Kidney (tissue), 22 donors: ENCODE measurements at places on chromosomes 1 and 21.
A peak's percentile ranks its signal among the peaks of the same experiment; 100 is the strongest.

DNA sequence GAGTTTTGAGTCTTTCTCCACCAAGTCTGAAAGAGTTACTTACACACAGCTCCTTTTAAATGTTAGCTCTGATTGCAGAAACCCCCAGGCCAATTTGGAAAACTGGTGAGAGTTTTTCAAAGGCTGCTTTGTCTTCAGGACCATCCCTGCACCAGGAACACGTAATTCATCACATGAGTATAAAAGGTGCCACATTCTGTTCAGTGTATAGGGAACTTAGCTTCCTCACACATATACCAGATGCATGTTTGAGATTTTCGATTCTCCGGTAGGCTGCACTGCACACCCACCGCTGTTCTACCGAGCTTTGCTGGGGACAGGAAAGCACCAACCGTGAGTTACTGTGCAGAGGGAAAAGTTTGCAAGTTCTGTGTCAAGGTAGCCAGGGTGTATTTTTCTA lies 28.3 kb upstream of the KCNK2 start:
- DNase-seq: no peak
- no peaks in the 10 kb centered on the region for H3K36me3 ChIP-seq

DNA sequence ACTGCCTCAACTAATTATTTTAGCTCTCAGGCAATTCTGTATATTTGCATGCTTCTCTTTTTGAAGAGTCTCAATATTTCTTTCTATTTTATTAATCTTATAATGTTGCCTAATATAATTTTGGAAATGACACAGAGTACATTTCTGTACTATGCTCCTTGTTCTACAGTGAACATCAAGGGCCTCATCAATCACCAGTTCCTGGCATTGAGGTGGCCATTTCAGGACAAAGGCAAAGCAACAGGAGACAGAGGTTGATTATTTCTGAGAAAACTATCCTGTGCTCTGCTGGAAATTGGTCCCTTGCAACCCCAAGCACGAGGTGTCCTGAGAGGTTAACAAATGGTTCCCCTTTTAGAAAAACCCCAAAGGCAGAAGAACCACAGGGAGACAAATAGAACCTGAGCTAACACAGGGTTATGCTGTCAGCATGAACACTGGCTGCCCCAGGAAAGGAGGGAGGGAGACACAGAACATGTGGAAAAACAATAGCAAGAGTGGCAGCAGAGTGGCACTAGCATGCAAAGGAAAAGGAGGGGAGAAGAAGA lies 63.9 kb upstream of the VAV3 start:
- no peak overlapping the region for H3K27ac ChIP-seq
- no peak for DNase-seq
- H3K4me1 ChIP-seq: no peaks in the 10 kb centered on the region
- H3K27me3 ChIP-seq: no peaks in the 10 kb centered on the region
- no peaks in the 10 kb centered on the region for H3K36me3 ChIP-seq

DNA sequence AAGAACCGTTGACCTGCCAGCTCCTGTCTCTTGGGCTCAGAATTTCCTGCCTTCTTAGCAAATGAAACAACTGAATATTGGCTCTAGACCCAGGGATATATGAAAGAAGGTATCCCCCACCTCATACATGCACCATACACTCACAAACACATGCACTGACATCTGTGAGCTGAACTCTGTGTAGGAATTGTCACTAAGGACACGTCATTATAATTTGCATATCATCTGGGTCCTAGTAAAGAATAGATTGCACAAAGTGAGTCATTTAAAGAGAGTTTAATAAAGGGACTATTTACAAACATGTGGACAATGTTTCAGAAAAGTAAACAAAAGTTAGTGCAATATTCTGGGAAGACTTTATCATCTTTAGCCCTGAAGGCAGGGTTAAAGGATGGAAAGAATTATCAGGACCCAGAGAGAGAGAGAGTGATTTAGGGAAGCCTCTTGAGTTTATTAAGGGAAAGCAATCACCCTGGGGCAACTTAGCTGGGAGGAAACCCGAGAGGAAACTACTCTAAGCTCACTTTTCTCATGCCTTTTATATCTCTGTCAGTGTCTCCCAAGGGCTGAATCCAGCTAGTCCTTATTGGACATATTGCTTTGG lies 74.1 kb upstream of the PLA2G4A start:
- H3K27me3 ChIP-seq: no peaks in the 10 kb centered on the region
- H3K27ac ChIP-seq: no peak overlapping the region
- no peaks in the 10 kb centered on the region for H3K4me1 ChIP-seq
- no peaks in the 10 kb centered on the region for H3K36me3 ChIP-seq
- DNase-seq: no peak
- no peak overlapping the region for H3K4me3 ChIP-seq

DNA sequence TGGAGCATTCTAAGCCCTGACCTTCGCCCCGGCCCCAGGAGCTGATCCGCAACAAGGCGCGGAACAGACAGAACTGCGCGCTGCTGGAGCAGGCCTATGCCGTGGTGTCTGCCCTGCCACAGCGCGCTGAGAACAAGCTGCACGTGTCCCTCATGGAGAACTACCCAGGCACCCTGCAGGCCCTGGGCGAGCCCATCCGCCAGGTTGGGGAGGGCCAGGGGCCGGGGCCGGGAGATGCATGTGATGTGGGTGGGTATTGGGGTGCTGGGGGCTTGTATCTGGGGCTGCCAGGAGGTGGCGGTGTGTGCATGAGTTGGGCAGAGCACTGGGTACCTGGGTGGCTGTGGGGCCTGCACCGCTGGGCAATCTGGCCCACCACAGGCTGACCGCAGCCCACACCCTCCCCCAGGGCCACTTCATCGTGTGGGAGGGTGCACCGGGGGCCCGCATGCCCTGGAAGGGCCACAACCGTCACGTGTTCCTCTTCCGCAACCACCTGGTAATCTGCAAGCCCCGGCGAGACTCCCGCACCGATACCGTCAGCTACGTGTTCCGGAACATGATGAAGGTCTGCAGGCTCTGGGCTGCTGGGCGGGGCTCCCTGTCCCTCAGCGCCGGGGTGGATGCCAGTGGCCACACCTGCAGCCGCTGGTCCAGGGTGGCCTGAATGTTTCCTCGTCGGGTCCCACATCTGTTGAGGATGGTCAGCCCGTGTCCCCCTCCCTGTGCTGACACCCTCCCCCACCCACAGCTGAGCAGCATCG lies 65.8 kb downstream of the TRIM11 start:
- no peaks in the 10 kb centered on the region for H3K27me3 ChIP-seq
- H3K27ac ChIP-seq: no peak overlapping the region
- no peaks in the 10 kb centered on the region for H3K4me1 ChIP-seq

- H3K4me3 ChIP-seq: peak within 1 kb of the TSS; percentile 77
- H3K4me1 ChIP-seq: peaks cover 11% of the 10 kb centered on the region
- peaks cover 2% of the 10 kb centered on the region for H3K27me3 ChIP-seq
- peak within 1 kb of the TSS; percentile 78 for H3K27ac ChIP-seq
Observed at GRCh38 chr1:161020509-161021164, at the start of gene F11R. F11R (minus strand) TSS chr1:161021152; CDS start chr1:161021073, 79 bp downstream.

DNA sequence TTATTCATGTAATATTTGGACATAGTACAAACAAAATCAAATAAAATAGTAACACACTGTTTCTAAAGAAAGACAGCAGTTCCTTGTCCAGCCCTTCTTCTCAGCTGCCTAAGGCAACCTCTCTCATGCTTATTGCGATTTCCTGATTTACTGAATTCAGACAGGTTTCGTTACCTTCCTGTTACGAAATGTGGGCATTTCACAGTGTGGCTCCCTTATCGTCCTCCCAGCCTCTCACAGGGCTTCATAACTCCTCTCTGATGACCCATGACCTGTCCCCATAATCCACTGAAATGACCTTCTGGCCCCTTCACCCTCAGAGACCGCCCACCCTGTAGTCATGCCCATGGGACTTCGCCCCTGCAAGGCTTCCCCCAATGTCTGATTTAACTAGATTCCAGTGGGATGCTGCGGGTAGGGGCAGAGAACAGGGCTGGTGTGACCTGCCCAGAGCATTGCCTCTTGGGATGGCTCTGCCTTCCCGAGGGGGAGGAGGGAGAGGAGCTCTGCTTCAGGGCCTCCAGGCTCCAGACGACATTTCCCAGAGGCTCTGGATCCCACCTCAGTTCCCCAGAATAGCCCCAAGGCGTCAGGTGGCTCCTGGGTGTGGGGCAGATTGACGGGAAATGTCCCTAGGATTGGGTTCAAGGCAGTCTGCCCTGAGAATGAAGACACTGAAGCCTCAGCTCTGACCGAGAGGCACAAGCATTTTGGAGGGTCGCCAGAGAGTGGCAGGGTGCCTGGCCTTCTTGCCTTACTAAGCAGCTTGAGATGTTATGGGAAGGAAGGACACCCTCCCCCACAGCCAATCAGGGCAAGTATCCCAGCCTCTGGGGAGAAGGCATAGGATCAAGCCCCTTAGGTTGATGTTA lies 20.6 kb downstream of the PADI2 start:
- DNase-seq: no peak
- no peak overlapping the region for H3K27ac ChIP-seq
- no peaks in the 10 kb centered on the region for H3K36me3 ChIP-seq
- H3K4me3 ChIP-seq: no peak overlapping the region
- H3K27me3 ChIP-seq: no peaks in the 10 kb centered on the region

GRCh38 chr1:13617108-13617507 lies 33.5 kb downstream of the PDPN start:
- no peak overlapping the region for H3K4me3 ChIP-seq
- H3K4me1 ChIP-seq: no peaks in the 10 kb centered on the region
- H3K27me3 ChIP-seq: no peaks in the 10 kb centered on the region
- no peaks in the 10 kb centered on the region for H3K36me3 ChIP-seq
- H3K27ac ChIP-seq: no peak overlapping the region

DNA sequence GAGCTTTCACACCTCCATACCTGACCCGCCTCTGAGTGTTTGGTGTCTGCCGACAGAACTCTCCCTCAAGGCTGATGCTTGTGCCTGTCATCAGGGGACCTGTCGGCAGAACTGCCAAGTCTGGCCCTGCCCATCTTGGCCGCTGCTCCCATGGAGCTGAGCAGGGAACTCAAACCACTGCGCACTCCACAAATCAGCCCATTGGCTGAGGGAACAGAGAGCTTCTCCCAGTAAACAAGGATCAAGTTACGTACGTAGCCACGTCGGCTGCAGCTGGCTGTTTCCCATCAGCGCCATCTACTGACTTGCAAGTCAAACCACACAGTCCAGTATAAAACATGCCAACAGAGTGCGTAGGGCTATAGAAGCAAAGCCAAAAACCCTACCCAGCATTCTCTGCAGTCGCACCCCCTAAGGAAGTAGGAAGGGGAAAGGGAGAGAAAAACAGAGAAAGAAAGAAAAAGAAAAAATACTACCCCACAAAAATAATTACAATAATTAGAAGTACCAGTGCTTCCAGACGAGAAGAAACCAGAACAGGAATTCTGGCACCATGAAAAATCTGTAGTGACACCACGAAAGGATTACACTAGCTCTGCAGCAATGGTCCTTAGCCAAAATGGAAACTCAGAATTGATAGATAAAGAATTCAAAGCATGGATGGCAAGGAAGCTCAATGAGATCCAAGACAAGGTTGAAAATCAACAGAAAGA lies 13.1 kb downstream of the KRTAP13-1 start:
- H3K36me3 ChIP-seq: no peaks in the 10 kb centered on the region
- no peak overlapping the region for H3K27ac ChIP-seq
- no peak overlapping the region for H3K4me3 ChIP-seq

- no peaks in the 10 kb centered on the region for H3K36me3 ChIP-seq
- H3K4me3 ChIP-seq: no peak overlapping the region
- no peaks in the 10 kb centered on the region for H3K27me3 ChIP-seq
- no peak for DNase-seq
- H3K4me1 ChIP-seq: no peaks in the 10 kb centered on the region
- no peak overlapping the region for H3K27ac ChIP-seq
Observed at GRCh38 chr21:42439284-42440186, 35.8 kb downstream of the UBASH3A start.

GRCh38 chr1:32249831-32250525 lies 1.1 kb upstream of the LCK start:
- H3K27me3 ChIP-seq: no peaks in the 10 kb centered on the region
- H3K4me3 ChIP-seq: no peak overlapping the region
- no peaks in the 10 kb centered on the region for H3K36me3 ChIP-seq
- peak; percentile 85 for DNase-seq
- H3K4me1 ChIP-seq: peaks cover 29% of the 10 kb centered on the region

DNA sequence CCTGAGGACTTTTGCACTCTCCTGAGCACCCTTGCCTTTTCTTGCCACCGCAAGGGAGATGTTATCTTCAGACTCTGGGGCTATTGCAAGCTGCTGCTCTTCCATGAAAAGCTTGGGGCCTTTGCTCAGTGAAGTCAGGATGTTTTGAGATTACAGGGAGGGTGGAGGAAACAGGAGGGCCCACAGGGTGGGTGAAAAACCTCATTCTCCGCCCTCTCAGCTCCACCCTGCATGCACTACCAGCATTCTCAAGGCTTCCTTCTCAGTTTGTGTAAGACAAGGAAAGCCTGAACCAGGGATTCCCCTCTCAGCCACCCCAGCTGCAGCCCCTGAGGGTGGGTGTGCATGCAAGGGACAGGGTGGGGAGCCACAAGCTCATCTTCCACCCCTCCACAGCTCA lies 25.8 kb upstream of the ZNF648 start:
- DNase-seq: no peak
- no peaks in the 10 kb centered on the region for H3K36me3 ChIP-seq
- no peak overlapping the region for H3K27ac ChIP-seq
- H3K4me3 ChIP-seq: no peak overlapping the region
- H3K27me3 ChIP-seq: no peaks in the 10 kb centered on the region

GRCh38 chr1:63790989-63791388 lies 17.2 kb downstream of the ROR1 start:
- no peaks in the 10 kb centered on the region for H3K27me3 ChIP-seq
- no peak overlapping the region for H3K27ac ChIP-seq
- no peak for DNase-seq
- H3K4me1 ChIP-seq: no peaks in the 10 kb centered on the region

- no peaks in the 10 kb centered on the region for H3K27me3 ChIP-seq
- no peak for DNase-seq
- H3K27ac ChIP-seq: no peak overlapping the region
- no peaks in the 10 kb centered on the region for H3K36me3 ChIP-seq
- no peak overlapping the region for H3K4me3 ChIP-seq
Observed at GRCh38 chr1:63705078-63705477, 68.7 kb upstream of the ROR1 start.

- no peak overlapping the region for H3K27ac ChIP-seq
- no peaks in the 10 kb centered on the region for H3K27me3 ChIP-seq
- H3K36me3 ChIP-seq: no peaks in the 10 kb centered on the region
- DNase-seq: no peak
Observed at GRCh38 chr21:41428311-41428710, 2.3 kb downstream of the MX1 start.

DNA sequence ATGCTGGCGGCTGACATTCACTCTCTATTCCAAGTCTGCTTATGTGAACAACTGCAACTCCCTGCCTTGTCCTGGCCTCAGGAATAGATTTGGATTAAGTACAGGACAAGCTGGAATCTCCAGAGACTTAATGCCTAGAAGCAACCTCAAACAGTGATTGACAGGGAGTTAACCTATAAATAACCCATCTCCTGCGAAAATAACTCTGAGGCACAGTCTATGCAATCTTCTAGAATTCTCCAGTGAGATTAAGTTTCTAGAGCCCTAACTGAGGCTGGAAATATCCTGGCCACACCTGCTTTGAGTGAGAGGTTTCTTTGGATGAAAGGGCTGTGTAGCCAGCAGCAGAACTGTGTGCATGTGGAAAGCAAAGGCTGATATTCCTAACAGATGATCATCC lies 25.3 kb upstream of the ATP1A1 start:
- DNase-seq: no peak
- no peaks in the 10 kb centered on the region for H3K4me1 ChIP-seq
- H3K27me3 ChIP-seq: no peaks in the 10 kb centered on the region
- no peaks in the 10 kb centered on the region for H3K36me3 ChIP-seq
- no peak overlapping the region for H3K27ac ChIP-seq
- no peak overlapping the region for H3K4me3 ChIP-seq
